ENCODE measurements at places on chromosomes 7 and 10.

DNA sequence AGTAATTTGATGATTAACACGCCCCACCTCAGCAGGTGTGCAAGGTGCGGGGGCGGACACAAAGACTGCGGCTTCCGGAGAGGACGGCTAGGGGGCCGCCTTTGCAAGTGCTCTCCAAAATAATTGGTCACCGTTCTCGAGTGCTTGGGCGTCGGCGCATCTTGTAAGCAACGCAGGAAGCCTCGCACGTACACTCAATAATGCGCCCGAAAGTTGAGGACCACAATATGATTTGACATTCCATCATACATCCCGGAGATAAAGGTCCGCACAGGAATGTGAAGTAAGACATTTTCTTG, 114.7 kb downstream of the EBF3 start:
- no peak for DNase-seq

- DNase-seq, result no peak
Observed at GRCh38 chr10:20596065-20596755, 300.9 kb downstream of the NEBL start.

DNA sequence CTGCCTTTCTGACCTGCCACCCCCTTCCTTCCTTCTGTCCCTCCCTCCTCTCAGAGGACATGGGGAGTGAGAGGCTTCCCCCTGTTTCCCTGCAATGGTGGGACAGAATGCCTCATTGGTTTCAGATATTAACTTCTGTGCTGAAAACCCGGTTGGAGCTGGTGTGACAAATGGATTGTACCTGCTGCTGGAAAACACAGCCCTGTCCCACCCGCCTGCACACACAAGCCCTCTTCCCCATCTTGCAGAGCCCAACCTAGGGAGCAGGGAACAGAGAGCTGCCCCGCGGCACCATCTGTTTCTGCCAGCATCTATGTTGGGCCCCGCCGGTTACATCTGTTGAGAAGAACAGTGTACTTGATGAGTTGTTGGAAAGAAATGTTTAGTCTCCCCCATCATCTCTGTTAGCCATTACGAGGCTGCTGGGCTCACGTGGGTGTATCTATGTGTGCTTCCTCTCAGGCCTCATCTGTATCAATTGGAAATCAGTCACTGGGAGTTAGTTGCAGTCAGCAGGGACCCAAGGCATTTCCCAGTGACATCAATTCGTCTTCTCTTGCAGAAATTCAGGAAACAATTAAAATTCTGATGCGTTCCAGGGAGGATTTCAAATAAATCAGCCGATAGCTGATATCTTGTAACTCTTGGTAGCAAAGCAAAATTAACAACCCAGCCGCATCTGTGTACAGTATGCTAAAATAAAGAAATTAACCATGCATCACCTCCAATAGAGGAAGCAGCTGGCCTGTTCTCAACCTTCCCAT, 725.6 kb upstream of the GALNT17 start:
- no peak for DNase-seq

GRCh38 chr7:84112771-84113170, 81.8 kb downstream of the SEMA3A start:
- DNase-seq, result no peak

DNA sequence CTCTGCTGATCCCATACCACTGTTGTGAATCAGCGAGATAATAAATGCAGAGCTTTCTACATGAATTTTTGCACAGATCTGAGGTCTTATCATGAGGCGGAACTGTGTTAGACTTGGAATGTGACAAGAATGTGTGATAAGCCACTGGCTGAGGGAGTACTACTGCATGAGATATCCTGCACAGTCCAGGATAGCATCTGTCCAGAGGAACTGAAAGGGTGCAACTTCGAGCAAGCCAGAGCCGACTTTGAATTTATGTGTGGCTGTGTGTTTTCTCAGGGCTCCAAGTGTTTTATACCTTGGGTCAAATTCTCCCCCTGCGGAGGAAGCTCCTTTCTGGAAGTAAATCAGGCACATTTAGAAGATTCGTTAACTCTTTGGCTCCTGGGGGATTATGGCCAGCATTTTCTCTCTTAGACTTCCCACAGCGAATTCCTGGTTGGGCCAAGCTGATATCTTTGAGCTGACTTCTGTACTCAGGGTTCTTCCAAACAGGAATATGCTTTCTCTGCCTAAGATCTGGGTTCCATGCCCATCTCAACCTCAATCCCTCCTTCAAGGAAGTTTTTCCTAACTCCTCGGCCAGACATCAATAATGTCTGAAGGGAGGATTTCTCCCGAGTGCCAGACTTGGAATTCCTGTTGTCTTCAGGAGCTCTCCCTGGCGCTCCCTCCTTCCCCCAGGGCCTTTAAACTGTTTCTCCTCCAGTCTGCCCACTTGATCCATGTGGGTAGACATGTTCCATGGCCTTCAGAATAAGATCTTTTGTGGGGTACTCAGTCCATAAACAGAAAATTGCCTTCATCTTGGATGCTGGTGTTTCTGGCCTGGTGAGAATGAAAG, 2.5 kb upstream of the MEST start:
- no peak for DNase-seq

DNA sequence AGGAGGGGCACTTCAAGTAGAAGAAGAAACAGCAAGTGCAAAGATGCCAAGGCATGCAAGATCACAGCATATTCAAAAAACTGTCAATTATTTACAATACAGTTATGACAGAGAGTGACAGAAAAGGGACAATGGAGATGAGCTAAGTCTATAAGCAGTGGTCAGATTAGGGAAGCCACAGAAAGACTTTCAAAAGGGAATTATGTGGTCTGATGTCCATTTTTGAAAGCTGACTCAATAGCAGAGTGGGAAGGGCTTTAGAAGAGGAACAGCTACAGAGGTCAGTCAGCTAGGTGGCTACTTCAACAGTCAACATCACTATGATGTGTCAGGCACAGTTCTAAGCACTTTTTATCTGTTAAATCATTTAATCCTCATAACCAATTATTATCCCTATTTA, 45.2 kb upstream of the SPOCK2 start:
- no peak for DNase-seq

GRCh38 chr7:36565792-36566356, 158.4 kb downstream of the AOAH start:
- no peak for DNase-seq

GRCh38 chr10:7817984-7818294, 366 bp upstream of the TAF3 start:
- no peak for DNase-seq

- DNase-seq, result no peak
Observed at GRCh38 chr10:46226232-46226631, 60.6 kb upstream of the ANTXRL start.

GRCh38 chr10:79943871-79944270, 5.0 kb downstream of the SFTPD start:
- no peak for DNase-seq

DNA sequence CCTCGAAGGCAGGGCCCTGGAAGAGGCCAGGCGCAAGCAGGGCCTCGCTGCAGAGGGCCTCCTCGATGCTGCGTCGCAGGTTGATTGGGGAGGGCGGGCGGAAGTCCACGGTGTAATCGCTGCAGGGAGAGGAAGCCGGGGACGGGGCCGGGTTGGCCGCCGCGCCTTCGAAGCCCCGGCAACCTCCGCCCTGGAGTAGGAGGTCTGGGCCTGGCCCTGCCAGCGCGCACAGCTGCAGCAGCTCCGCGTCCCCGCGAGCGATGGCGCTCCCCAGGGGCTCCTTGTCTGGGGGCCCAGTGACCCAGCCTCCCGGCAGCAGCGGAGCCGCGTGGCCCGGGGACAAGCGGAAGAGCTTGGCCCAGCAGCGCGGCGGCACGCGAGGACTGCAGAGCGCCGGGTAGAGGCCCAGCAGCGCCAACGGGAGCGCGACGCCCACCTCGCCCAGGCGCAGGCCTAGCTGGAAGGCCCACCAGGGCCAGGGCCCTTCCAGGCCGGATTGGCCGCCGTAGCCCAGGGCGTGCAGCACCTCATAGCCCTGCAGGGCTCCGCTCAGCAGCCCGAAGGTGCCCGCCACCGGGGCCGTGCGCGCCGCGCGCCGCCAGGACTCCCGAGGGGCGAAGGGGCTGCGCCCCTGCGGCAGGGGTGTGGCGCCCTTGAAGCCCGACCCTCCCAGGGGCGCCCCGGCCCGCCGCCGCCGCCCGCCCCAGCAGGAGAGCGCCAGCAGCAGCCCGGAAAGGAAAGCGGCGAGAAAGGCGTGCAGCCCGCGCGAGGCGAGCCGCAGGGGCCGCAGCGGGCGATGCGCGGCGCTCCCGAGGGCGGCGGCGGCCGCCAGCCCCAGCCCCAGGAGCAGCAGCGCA, 7.8 kb upstream of the RBM28 start:
- DNase-seq, result no peak

DNA sequence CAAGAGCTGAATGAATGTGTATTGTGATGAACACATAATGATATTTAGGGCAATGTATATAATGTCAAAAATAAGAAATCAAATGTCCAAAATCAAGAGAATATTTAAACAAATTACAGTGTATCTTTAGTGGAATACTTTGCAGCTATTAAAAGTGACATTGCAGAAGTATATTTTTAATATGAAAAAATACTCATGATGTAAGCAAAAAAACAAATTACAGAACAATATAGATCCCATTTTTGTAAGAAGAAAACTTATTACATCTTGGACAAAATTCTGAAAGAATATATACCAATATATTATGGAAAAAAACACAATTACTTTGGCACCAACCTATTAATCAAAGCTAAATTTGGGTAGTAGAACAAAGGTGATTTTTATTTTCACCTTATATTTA, 308.2 kb upstream of the NEBL start:
- DNase-seq, result no peak

GRCh38 chr7:95971716-95972115, 199.4 kb downstream of the DYNC1I1 start:
- no peak for DNase-seq

DNA sequence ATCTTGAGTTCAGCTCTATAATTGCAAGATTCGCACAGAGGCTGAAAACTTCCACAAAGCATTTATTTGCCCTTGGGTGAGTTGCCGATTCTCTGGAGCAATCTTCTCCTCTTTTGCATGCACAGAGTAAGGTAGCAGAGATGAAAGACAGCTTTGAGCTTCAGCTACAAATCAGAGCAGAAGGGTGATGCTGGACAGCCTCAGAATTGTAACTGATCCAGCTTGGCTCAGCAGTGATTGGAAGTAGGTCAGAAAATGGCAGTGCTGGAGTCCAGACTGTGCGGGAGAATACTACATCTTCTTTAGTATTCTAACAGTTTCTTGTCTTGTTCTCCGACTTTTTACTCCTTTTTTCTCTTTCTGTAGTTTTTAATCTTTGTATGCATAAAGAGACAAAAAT, 55.4 kb upstream of the CDC14C start:
- DNase-seq, result no peak

GRCh38 chr10:123007558-123008354, 839 bp downstream of the IKZF5 start:
- DNase-seq, result peak; percentile 11

DNA sequence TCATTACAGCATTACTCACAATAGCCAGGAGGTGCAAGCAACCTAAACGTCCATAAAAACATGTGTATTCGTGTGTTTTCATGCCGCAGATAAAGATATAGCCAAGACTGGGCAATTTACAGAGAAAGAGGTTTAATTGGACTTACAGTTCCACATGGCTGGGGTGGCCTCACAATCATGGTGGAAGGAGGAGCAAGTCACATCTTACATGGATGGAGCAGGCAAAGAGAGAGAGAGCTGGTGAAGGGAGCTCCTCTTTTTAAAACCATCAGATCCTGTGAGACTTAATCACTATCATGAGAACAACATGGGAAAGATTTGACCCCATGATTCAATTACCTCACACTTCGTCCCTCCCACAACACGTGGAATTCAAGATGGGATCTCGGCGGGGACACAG, 33.0 kb downstream of the PDLIM1 start:
- DNase-seq, result no peak

DNA sequence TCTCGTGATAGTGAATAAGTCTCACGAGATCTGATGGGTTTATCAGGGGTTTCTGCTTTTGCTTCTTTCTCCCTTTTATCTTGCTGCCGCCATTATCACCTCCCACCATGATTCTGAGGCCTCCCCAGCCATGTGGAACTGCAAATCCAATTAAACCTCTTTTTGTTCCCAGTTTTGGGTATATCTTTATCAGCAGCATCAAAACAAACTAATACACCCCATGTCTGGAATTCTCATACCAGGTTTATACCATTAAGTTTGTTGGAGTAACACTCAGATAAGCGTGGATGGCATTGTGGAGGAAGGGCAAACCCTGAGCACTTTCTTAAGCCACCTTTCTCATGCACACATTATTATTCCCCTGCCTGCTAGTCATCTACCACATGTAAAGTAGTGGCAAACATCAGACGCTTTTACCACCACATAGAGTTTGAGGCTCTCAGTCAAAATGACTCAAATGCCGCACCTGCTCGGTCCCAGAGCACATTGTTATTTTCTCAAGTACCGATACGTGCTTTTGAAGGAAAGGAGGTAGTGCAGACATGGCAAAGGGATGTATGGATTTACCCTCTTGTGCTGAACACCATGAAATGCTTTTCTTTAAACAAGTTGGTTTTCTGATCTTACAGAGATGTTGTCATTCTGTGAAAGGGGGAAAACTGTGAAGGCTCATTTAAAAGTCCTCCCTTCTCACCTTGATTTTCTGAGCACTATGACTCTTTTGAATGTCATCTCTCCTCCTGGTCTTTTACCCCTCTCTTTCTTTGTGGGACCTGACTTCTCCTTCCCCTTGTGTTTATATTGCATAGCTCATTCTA, 429.7 kb downstream of the EXOC4 start:
- DNase-seq, result no peak

- DNase-seq, result no peak
Observed at GRCh38 chr10:76640806-76641205, 996.8 kb downstream of the KCNMA1 start.

DNA sequence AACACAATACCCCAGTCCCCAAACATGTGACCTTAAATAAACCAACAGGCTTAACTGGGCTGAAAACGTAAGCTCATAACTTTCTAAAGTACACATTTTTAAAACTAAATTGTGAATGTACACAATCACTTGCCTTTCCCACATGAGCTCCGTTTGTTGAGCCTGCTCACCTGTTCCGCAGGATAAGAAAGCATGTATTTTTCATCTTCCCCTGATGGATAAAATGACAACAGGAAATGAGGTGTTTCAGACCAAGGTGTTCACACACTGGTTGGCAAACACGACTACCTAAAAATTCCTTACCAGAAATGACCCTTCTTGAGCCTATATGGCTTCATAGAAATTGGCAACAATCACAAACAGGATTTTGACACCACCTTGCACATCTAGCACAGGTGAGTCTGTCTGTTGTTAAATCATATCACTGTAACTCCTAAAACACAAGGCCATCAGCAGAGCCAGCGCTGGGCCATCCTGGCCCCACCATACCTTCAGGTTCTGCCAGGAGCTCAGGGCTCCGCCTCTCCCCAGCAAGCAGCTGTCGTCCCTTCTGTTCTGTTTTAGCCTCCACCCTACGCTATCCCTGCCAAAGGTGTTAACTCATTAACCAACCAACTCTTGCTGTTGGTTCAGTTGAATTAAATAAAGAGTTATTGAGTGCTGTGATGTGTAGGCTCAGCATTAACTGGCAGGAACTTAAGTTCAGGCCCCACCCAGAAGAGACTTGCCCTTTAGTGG, 73.6 kb upstream of the RNF32 start:
- no peak for DNase-seq

GRCh38 chr7:123367484-123368122, 166.8 kb downstream of the IQUB start:
- DNase-seq, result no peak

GRCh38 chr7:1238931-1239802, 6.5 kb downstream of the UNCX start:
- no peak for DNase-seq
